ENCODE measurements at places on chromosomes 1 and 21.

DNA sequence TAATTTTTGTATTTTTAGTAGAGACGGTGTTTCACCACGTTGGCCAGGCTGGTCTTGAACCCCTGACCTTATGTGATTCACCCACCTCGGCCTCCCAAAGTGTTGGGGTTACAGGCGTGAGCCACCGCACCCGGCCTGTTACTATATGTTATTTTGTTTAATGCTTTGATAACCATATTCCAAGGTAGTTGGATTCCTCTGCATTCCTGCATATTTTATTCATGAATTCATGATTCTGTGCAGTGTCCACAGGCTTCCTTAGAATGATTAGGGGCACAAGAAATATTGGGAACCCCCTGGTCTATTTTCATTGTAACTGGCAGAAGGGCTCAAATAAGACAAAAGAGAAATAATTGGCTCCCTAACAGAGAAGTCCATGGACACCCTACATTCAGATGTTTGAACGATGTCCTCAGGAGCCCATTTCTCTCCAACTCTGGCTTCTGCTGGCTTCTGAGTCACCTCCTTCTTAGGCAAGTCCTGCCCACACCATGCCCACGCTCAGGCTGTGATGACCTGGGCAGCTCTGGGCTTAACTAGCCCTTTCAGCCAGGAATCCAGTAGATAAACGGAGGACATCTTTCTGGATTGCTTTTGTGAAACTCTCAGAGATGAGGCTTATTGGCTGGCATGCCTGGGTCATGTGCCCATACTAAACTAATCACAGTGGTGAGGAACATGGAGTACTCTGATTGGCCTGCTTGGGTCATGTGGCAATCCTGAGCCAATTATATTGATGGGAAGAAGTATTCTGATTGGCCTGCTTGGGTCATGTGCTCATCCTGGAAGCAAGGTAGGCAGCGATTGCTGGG, 32.6 kb downstream of the TNFRSF8 start:
- peak; percentile 24 for DNase-seq

DNA sequence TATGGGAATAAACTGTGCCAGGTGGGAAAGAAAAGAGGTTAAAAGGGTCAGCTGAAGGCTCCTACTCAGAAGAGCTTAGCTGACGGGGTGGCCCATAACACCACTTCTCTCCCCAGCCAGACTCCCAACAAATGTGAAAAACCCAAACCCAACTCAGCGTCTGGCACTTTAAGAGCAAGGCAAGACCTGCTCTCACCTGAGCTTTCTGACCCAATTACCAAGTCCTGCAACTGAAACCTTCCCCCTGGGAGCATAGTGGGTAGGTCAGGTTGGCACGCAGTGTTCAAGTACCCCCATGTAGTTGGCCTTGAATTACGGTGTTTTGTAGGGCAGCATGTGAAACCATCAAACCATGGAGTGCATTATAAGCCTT, 3.2 kb downstream of the IRF6 start:
- no peak for DNase-seq

DNA sequence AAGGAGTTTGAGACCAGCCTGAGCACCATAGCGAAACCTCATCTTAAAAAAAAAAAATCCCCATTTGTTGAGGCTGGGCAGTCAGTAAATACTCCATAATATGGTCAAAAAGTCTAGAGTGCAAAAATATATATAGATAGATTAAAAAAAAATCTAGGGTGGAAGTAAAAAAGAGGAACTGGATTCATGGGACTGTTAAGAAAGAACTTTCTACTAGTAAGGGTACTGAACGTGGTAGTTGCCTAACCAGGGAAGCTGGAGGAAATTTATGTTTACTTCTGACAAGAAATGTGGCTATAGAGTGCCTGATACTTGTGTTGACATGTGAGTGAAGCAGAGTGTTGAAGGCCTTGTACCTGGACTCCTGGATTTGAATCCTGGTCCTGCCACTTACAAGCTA, 265.9 kb upstream of the FAM78B start:
- DNase-seq, result no peak

GRCh38 chr1:6625584-6626149, 999 bp downstream of the THAP3 start:
- DNase-seq, result peak; percentile 54

DNA sequence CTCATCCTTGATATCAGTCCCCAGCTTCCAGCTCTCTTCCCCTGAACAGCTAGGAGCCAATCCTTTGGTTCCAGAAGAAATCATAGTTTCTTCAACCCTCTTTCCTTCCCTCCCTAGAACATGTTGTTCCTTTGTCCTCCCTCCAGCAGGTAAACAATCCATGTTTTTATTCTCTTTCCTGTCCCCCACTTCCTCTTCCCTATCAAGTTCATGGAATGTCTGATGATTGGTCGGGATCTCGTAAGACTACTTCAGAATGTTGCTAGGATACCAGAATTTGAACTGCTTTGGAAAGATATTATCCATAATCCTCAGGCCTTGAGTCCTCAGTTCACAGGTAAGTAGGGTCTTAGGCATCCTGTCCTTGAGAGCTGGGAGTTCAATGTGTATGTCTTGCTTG, 23.1 kb upstream of the SLC27A3 start:
- DNase-seq, result no peak

DNA sequence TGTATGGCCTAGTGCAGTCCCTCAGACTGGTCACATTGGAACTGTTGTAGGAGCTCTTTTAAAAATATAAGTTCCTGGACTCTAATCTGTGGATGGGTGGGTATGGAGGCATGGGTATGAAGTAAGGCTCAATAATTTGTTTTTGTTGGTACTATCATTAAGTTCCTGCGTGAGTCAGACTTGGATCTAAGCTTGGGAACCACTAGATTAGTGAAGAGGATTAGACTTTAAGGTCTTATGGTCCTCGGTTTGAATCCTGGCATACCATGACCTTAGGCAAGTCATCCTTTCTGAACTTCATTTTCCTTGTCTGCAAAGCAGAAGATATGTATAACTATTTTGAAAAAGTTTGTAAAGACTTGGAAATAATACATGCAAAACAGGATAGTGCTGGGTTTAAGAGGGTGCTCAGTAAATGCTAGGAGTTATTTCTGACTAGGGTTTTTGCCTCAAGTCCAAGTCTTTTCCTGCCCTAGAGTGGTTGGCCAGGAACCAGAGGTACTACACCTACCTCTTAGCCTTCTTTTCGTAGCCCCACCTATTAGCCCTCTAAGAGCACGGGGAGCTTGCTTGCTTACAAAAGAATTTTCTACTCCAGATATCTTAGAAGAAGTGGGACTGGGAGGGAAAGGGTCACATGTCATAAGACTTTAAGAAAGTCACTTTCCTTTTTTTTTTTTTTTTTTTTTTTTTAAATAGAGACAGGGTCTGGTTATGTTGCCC, 38.6 kb upstream of the METTL18 start:
- DNase-seq, result no peak

DNA sequence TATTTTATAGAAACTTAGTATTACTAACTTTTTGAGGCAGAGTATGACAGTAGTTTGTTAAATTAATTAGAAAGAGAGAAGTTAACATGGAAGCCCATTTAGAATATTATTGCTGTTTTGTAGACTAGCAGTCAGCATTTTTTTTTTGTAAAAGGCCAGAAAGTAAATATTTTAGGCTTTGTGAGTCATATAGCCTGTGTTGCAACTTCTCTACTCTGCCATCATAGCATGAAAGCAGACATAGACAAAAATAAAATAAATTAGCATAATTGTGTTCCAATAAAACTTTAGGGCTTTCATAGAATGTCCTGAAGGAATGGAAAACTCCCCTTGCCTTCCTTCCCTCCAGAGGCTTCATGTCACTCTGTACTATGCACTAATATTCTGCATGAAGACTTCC, 12.3 kb upstream of the RGS4 start:
- DNase-seq, result peak; percentile 75

- peak; percentile 24 for DNase-seq
Observed at GRCh38 chr1:91655912-91656449, 155.3 kb downstream of the CDC7 start.

- no peak for DNase-seq
Observed at GRCh38 chr1:32900956-32901822, at the start of gene TMEM54. Gene TMEM54, minus strand, starts transcription at chr1:32901389. Its CDS starts 151 bp downstream, at chr1:32901238.

DNA sequence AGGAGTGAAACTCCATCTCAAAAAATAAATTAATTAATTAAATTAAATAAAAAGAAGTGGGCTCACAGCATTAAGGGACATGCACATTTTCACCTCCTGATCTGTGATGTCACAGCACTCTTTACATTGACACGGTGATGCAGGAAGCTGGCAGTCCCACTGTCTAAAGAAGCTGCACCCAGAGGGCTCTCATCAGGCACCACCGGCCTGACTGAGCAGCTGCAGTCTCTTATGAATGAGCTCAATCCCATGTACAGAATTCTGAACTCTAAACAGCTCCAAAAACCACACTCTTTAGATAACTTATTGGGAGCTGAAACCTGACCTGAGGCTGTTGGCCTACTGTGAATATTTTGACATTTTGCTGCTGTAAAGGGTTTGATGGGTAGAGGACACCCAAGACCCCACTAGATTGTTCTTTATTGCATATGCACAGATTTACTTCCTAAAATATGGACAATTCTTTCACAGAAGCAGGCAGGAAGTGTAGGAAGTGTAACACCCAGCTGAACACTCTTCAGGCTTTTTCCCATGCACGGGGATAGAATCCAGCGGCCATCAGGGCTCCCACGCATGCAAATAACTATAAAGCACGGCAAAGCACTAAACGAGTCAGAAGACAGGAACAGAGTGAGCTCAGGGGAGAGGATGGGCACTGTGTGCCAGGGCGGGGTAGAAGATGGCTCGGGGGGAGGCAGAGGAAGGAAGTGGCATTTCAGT, 46.2 kb downstream of the L1TD1 start:
- DNase-seq, result no peak

- no peak for DNase-seq
Observed at GRCh38 chr1:36735939-36736730, 253.4 kb upstream of the CSF3R start.

DNA sequence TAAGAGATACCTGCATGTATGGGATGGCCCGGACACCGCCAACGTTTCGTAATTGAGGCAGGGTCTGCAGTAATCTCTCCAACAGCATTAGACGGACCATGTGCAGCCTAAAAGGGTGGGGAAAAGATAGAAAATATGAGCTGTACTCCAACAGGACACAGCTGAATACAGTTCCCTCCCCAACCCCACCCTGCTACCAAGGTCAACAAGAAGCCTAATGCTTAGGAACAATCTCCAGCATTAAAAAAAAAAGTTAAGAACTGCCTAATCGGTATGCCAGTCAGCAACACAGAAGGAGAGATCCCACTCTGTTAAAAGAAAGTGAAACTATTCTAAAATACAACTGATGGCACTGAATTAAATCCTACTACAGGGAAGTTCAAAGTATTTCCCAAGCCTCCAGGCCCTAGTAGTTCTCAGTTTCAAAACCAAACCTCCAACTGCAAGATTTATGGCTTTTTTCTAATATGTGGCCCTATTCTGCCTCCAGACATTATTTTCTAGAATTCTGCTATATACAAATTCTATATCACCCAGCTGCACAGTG, 81.0 kb downstream of the UBR4 start:
- no peak for DNase-seq

- no peak for DNase-seq
Observed at GRCh38 chr1:165218731-165219130, 137.8 kb downstream of the LMX1A start.

- DNase-seq, result no peak
Observed at GRCh38 chr1:29643281-29643680, 407.0 kb downstream of the PTPRU start.

DNA sequence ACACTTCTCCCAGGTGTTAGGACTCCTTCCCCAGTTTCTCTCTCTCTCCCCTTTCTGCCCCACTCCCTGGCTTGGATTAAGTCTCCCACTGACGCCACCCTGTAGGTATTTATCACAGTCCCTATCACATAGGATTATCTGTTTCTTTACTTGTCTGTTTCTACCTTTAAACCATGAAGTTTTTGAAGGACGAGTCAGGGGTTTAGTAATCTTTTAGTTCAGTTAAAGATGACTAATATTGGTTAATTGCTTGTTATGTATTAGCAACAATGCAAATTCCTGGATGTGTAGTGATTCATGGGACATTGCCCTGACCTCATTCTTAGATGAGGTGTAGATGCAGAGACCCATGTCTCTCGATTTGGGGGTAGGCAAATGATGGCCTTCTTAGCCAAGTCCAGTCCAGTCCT, 6.4 kb downstream of the LAMC1 start:
- DNase-seq, result peak; percentile 45

GRCh38 chr21:45865106-45865835, 116.3 kb upstream of the COL6A1 start:
- peak; percentile 87 for DNase-seq

- no peak for DNase-seq
Observed at GRCh38 chr1:226195144-226195543, 8.6 kb upstream of the ACBD3 start.

- no peak for DNase-seq
Observed at GRCh38 chr1:227245613-227246320, 72.5 kb downstream of the CDC42BPA start.

DNA sequence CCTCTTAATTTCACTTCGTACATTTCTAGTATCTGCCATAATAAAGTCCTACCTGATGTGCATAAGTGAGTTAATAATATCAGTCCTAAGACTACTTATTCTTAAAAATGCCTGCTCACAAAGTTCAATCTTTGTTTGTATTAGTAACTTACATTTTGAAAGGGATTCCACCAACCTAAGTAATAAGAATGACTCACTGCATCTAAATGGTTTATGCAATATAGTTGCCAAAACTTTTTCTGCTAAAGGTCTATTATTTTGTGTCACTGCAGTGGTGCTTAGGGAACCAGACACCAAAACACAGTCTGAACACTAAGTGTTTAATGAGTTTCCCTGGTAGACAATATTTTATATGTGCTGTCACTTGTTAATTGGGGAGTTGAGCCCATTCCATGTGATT, 1.8 kb downstream of the ZNF669 start:
- DNase-seq, result peak; percentile 49

DNA sequence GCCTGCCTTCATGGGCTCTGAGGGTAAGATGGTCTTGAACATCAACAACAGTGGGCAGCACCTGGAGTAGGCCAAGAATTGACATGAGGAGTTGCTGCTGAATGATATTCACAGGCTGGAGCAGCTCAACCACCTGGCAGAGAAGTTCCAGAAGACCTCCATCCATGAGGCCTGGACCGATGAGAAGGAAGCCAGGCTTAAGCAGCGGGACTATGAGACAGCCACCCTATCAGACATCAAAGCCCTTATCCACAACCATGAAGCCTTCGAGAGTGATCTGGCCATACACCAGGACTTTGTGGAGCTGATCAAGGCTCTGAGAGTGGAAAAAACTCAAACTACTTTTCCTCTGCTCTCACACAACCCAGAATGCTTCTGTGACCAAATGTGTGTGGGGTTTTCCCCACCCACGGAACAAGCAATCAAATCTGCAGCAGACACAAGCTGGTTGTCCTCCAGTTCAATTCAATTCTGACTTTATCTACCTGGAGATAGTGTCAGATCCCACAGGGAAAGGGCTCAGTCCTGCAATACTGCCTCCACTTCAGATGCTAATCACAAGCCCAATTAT, 12.1 kb upstream of the EPHA10 start:
- DNase-seq, result no peak

- no peak for DNase-seq
Observed at GRCh38 chr1:215900684-215901083, 333.6 kb downstream of the KCTD3 start.

DNA sequence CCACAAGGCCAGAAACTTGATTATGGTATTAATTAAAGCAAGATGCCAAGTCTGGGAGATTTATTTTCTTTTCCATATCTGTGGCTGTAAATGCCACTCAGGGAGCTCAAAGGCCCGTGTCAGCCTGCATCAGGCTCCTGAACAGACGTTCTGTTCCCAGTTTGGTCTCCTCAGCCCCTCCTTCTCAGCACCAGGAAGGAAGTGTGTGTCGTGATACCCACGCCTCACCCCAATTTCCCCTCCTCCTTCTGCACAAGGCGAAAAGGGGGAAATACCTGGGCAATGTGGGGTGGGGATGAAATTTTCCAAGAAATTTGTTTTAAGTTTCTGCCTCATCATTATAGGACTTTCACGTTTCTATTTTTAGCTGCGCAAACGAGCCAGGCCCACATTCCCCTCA, 112.0 kb downstream of the SYF2 start:
- DNase-seq, result no peak
